ENCODE measurements at places on chromosomes 7 and 10.

DNA sequence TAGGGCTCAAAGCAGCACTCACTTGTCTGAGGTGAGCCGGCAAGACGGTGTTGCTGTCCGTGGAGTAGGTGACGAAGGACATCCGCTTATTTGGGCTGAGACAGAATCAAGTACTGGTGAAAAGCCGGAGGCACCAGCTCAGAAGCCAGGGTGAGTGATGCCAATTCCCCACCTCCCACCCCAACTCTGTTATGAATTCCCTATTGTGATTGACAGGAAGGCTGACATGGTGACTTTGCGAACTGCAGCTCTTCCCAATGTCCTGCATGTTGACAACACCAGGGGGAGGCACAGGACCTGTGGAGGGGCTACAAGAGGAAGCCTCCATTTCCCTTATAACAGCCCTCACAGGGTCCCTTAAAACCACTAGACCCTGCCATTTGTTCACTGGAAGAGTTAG lies 52.3 kb upstream of the MSMB start:
- no peak for DNase-seq

DNA sequence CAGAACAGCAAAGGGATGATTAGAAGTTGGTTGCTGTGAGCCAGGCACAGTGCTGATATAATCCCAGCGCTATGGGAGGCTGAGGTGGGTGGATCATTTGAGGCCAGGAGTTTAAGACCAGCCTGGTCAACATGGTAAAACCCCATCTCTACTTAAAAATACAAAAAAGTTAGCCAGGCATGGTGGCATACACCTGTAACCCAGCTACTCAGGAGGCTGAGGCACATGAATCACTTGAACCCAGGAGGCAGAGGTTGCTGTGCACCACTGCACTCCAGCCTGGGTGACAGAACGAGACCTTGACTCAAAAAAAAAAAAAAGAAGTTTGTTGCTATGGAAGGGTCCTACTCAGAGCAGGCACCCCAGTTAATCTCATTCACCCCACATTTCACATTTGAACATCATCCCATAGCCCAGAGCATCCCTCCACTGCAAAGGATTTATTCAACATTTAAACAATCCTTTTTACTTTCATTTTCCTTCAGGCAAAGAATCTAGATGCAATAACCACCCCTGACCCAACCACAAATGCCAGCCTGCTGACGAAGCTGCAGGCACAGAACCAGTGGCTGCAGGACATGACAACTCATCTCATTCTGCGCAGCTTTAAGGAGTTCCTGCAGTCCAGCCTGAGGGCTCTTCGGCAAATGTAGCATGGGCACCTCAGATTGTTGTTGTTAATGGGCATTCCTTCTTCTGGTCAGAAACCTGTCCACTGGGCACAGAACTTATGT lies 4.1 kb downstream of the IL6 start:
- no peak for DNase-seq

DNA sequence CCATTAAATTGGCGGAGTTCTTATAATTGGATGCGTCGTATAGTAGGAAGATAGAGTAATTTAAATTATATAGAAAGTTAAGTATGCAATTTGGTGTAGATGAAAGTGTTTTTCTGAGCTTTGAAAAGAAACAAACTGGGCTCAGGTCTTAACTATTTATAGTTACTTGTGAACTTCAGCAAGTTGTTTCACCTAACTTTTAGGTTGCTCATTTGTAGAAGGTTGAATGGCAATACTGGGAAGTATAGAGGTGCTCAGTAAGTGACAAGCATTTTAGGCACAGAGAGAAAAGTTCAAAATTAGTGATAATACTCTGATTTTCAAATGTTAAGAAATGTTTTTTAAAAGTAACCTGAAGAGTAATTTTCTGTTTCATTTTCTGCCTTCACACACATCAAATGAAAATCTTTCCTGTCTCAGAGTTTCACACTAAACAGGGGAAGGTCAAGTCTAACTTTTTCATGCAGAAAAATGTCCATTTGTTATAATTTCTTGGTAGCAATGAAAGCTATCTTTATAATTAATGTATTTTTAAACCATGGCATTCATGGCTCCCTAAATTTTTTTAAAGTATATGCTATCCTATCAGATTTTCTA lies 146.5 kb downstream of the PHF14 start:
- DNase-seq, result no peak

- DNase-seq, result no peak
Observed at GRCh38 chr7:4745265-4745919, 30.0 kb upstream of the AP5Z1 start.

- DNase-seq, result no peak
Observed at GRCh38 chr10:59027975-59028655, 148.3 kb upstream of the PHYHIPL start.

- no peak for DNase-seq
Observed at GRCh38 chr7:138258197-138258559, 181.9 kb downstream of the AKR1D1 start.

GRCh38 chr7:128350708-128351295 lies 7.1 kb upstream of the RBM28 start:
- no peak for DNase-seq

- DNase-seq, result no peak
Observed at GRCh38 chr7:116953906-116954838, 871 bp downstream of the ST7 start.

DNA sequence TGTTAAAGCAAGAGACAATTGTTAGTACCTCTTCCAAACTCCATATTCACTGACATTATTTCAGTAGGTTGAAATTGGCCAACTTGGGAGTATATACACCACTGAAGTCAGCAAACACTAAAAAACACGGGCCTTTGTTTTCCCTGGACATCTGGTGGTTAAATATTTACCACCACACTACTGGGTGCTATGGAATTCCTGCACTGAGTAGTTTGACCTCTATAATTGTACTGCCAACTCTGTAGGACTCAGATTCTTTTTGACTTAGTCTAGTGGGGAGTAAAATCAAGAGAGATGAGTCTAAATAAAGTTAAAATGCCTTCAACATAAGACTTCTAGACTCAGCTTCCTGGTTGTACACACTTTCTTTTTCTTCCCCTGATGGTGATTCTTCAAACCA lies 41.3 kb upstream of the TES start:
- DNase-seq, result no peak

GRCh38 chr7:137944168-137944567 lies 57.7 kb downstream of the CREB3L2 start:
- DNase-seq, result no peak

- DNase-seq, result no peak
Observed at GRCh38 chr10:26448292-26448691, 10.2 kb downstream of the APBB1IP start.

DNA sequence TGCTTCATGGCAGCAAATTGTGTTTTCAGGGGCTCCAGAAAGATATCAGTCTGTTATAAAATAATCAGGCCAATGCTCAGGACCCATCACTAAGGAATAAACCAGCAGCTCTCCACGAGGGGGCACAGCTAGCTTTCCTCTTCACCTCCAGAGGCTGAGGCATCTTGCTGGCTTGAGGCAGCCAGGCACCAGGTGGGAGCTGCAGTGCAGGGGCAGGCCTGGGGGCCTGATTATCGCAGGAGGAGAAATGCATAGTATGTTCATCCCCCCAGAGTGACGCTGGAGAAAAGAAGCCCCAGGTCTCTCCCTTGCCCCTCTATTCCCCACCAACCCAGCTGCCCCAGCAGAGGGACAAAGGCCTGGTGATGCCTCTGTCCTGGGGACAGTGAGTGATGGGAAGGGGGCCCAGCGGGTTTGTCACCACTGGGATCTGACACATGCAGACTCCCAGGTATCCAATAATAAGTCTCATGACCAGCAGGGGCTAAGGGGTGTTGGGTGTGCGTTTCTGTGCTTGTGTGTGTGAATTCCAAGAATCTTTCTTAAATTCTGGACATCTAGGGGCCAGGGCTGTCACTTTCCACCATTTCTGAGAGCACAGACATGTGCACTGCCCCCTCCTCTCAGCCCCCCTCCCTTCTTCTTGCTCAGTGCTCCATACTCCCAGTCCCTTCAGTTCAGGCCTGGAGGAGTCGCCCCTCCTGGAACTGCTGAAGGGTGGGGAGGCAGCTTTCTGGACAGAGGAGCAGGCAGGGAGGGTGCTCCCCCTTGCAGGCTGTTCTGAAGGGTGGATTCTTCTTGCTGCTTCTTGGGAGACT lies 128.1 kb upstream of the FAM20C start:
- no peak for DNase-seq

DNA sequence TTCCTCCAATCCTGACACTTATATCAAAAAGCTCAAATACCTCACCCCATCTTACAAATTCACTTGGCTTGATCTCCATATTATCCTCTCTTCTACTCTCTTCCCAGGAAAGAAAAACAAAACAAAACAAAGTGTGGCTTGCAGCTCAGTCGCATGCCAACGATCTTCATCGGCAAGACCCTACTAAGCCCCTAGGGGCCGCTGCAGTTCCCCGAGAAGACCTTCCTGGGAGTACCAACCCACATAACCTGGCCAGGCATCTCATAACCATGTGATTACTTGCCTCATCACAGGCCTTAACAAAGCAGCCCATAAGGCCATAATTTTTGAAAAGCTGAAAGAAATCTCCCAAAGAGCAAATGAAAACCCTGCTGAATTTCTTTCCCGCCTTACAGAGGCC lies 103.7 kb downstream of the ZNF92 start:
- DNase-seq, result no peak

DNA sequence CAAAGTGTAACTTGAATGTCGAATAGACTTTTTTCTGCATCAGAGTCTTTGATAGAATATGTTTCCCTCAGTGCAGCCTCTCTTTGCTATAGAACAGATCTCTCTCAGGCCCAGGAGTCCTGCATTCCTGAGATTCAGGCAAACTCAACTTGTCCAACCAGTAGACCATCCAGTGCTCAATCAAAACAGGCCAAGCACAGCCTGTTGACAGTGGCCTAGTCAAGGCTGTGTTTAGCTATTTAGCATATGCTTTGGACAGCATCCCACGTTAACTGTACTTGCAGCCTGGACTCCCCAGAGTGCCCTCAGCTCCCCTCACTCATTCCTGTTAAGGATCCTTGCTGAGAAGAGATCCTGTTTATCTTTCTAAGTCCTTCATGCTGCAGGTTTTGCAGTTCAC lies 16.3 kb downstream of the OR6V1 start:
- DNase-seq, result no peak

- no peak for DNase-seq
Observed at GRCh38 chr7:106841896-106842390, 23.1 kb upstream of the PIK3CG start.

GRCh38 chr10:77741746-77742145 lies 104.1 kb upstream of the KCNMA1 start:
- no peak for DNase-seq

GRCh38 chr7:116630932-116631671 lies 40.9 kb upstream of the MET start:
- DNase-seq, result no peak

- no peak for DNase-seq
Observed at GRCh38 chr7:27586825-27587224, 75.9 kb downstream of the HIBADH start.

GRCh38 chr10:36942616-36943015 lies 182.8 kb upstream of the ANKRD30A start:
- no peak for DNase-seq

- no peak for DNase-seq
Observed at GRCh38 chr10:683448-684071, 5.9 kb downstream of the DIP2C start.

DNA sequence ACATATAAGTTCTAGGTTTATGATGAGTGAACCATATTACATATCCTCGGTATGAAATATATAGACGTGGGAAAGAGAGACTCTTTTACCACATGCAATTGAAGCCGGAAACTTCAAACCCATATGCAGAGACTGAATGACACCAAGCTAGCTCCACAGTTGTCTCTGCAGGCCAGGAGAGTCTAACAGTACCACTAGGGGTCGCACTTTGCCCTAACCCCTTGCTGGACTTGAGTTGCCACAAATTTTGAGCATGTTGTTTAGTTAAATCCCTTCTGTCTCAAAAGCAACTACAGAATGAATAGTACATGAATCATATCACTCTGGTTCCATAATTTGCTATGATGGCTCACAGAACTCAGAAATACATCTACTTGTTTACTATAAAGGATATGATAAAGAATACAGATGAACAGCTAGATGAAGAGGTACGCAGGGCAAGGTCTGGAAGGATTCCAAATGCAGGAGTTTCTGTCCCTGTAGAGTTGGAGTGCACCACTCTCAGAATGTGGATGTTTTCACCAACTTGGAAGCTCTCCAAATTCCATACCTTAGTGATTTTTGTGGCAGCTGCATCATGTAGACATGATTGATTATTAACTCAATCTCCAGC lies 112.4 kb upstream of the YAE1 start:
- no peak for DNase-seq

DNA sequence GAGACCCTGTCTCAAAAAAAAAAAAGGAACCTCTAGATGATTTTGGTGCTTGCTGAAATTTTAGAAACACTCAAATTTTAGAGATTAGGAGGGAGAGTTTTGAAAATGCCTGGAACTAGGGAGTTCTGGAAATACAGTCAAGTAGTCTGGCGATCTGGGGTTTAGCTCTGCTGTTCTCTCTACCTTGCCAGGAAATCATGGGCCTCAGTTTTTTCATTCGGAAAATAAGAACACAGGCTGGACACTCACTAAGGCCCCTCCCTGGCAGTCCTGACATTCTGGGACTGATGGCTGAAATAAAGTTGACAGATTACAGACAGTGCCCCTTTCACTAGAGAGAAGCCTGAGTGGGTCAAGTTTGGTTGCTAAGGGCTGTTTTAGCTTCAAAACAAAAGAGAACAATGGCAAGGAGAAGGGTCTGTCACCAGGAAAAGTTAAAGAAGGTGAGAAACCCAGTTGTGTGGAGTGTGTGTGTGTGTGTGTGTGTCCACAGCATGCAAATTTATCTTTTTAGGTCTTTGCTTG lies 25.0 kb upstream of the CALN1 start:
- no peak for DNase-seq

- DNase-seq, result no peak
Observed at GRCh38 chr10:24503461-24504320, 220.0 kb downstream of the ARHGAP21 start.

- no peak for DNase-seq
Observed at GRCh38 chr10:48809261-48809660, 124.6 kb downstream of the WDFY4 start.

DNA sequence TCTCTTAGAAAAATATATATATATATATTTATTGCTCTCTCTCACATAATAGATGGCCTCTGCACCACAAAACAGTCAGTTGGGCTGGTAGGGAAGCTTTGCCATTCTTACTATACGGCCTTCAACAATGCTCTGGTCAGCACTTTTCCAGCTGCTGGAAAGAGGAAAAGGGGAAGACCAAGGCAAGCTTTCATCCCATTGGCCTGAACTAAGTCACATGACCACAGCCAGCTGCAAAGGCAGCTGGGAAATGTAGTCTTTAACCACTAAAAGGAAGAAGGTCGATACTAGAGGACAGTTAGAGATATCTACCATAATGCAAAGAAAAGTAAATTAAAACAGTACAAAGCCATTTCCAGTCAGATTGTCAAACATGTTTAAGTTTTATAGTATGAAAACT lies 58.4 kb upstream of the MACROH2A2 start:
- DNase-seq, result no peak

DNA sequence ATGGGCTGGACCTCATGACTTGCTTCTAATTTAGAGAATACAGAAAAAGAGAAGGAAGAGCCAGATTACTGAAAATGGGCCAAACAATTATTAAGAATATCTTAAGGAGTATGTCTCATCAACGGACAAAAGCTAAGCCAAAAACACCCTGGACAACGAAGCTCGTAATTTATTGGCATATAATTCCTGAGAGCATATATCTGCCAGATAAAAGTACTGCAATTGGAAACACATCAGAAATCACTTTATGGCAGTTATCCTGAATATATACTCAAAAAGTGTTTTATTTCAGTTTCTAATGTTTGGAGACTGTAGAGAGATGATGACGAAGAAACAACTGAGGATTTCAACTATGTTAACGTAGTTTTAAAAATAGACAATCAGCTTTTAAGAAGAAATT lies 211.8 kb downstream of the CSTF2T start:
- no peak for DNase-seq

Data from stimulated activated CD8-positive, alpha-beta memory T cell treated with anti-CD3 and anti-CD28 coated beads, Interleukin-4, amount 100 ng/mL, for 1 hour (primary cell).